ENCODE measurements at places on chromosomes 2 and 18.

- DNase-seq, result no peak
These were observed 82.3 kb downstream of the LOXHD1 start for GRCh38 chr18:46574743-46575115.

DNA sequence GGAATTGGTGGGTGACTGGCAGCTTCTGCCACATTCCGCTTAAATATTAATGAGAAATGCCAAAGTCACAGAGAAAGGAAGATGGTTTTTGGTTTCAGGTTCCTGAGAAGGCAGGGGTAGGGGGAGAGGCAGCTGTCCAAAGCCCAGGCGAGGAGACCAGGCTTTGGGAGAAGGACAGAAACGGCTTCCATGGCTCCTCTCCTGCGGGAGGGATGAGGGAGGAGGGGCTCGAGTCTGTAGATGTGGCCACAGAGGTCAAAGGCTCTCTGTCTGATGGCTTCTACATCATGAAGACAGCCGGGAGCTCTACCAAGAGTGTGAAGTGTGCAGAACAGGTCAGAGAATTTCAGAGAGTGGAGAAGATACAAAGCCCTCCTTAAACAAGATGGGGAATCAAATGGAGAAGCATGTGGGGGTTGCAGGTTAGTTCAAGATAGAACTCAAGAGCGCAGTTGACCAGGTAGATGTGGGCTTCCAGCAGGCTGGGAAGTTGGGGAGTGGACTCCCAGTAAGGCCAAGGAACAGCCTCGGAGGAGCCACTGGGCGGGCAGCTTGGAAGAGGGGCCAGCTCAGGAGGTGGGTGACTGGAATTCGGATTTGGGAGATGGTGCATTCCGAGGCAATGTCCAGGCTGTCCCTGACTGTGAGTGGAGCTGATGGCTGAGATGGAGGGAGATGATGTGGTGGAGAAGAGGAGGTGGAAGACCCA is 23.8 kb upstream of the HPCAL1 start:
- DNase-seq, result no peak

DNA sequence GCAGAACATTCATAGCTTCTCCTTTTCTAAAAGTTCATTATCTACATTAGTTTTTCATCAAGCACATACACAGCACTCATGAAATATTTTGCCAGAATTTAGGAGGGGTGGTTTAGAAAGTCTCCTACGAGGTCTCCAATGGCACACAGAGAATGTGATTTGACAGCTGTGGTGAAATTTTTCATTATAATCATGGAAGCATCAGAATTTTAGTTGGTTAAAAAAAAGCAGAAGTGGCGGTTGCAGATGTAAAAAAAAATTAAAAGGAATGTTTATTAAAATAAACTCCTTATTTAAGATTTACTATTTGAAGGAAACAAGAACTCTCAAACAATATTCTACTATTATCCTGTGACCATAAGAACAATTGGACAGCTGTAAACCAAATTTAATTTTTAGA is 10.8 kb upstream of the RHBDD1 start:
- DNase-seq, result no peak

DNA sequence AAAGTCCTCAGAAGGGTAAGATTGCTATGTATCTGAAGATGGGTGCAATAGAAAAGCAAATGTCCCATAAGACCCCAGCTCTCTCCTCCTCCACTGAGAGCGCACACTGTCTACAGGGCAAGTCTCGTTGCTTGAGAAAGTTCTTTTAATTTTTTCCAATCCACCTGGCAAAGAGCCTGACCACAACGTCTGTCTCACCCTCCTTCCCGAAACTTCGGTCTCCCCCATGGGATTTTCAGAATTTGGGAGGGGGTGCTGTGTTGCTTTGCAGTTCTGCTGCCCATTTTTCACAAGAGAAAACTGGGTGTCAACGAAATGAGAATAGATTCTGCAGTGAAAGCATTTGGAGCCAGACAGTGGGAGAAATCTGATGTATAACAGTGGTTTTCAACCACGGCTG is 40.4 kb downstream of the SERTAD2 start:
- no peak for DNase-seq

DNA sequence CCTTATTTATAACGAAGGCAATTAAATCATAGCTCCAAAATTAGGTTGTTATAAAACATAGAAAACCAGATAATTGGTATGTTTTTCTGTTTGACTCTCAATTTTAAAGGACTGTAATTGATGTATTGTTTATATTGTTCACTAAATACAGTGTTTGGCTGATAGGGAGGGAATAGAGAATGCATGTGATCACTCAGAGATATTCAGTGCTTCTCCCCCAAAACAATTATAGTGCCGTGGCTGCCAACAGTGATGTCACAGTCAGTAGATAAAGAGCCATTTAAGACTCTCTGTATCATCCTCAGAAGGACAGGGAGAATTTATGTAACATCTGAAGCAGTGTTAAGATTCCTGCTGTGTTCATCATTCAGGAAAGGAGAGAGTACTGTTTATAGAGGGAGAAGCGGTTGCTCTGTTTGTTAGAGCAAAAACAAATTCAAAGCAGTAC is 69.6 kb downstream of the PHLPP1 start:
- DNase-seq, result no peak

DNA sequence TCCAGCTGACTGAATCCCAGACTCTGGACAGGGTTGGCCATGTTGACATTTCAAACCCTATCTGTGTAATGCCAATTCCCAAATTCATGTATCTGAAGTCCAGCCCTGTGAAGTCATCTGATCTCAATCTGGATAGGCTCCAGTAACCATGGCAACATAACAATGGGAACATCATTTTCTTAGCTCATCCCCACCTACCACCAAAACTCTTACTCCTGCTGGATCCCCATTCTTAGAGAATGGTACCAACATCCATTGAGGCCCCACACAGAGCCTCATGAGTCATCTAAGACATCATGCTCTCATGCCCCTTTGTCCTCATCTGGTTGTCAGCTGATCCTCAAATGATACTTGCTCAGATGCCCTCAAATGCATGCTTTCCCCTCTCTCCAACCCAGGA is 58.9 kb upstream of the TEX51 start:
- DNase-seq, result no peak
